Tongue (tissue), 3 donors: ENCODE measurements at places on chromosomes 6 and 20. TPM values are rescaled to one million over a fixed set of nuclear protein-coding genes. Genes with fewer than 3 reads are reported as not detected.

- no peak for DNase-seq
Observed at GRCh38 chr20:34368547-34368946, 5.5 kb downstream of the ITCH start.

DNA sequence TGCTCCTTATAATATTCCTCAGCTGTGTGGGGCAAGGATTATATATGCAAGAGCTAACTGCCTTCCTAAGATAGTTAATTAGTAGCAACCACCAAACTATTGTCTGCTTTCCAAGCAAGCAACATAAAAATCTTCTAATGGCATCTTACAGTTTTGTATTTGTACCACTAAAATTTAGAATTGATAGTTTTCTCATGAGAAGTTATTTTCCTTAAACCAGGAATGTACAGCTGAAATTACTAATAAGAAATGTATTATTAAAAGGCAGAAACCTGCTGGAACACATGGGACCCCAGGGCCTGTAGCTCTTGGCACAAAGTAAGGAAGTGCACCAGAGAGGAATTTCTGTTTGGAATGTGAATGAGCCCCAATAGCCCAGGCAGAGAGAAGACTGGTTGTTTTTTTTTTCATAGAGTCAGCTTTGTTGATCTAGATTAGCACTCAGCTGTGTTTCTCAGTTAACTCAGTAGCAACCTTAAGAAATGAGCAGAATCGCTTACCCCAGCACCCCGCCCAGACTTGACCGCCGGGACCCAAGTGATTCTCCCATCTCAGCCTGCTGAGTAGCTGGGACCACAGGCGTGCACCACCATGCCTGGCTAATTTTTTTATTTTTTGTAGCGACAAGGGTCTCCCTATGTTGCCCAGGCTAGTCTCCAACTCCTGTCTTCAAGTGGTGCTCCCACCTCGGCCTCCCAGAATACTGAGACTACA is 2.6 kb downstream of the MGME1 start:
- DNase-seq, result peak; percentile 39

GRCh38 chr6:56372406-56372995 is 125.1 kb upstream of the COL21A1 start:
- DNase-seq, result peak; percentile 45

Gene GPR6
- total RNA-seq, result 0.41 TPM

Gene OPN5
- not detected for total RNA-seq
